ENCODE measurements at places on chromosomes 4 and X. TPM values are rescaled to one million over a fixed set of nuclear protein-coding genes. Genes with fewer than 3 reads are reported as not detected.

GRCh38 chrX:21843179-21843578, 3.8 kb downstream of the MBTPS2 start:
- no peaks in the 10 kb centered on the region for H3K4me1 ChIP-seq
- H3K4me3 ChIP-seq: no peak overlapping the region
- H3K36me3 ChIP-seq: no peaks in the 10 kb centered on the region
- DNase-seq: no peak
- H3K27ac ChIP-seq: no peak overlapping the region
- peaks cover 16% of the 10 kb centered on the region for H3K27me3 ChIP-seq

Gene MGARP
- total RNA-seq: not detected

DNA sequence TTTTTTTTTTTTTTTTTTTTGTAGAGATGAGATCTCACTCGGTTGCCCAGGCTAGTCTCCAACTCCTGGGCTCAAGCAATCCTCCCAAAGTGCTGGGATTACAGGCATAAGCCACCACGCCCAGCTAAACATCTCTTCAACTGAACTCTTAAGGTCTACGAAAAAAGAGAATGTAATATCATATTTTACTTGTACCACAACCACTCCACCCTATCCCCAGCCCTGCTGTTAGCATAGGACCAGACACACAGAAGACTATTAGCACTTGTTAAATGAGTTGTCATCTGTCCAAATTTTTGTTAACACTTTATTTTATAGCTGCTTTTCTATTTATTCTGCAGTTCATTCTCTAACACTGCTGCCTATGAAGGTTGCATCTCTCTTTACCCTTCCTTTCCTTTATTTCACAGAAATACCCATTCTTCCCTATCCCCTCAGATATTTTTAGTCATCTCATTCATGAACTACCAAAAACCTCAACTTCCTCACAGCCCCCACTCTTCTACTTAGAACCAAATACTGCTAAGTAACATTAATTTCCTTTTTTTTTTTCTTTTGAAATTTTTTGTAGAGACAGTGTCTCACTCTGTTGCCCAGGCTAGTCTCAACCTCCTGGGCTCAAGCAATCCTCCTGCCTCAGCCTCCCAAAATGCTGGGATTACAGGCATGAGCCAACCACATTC, 10.1 kb downstream of the SNX12 start:
- no peaks in the 10 kb centered on the region for H3K4me1 ChIP-seq
- H3K36me3 ChIP-seq: no peaks in the 10 kb centered on the region
- H3K27ac ChIP-seq: no peak overlapping the region
- H3K4me3 ChIP-seq: no peak overlapping the region

- peaks cover 22% of the 10 kb centered on the region for H3K27me3 ChIP-seq
- no peak overlapping the region for H3K4me3 ChIP-seq
- no peak overlapping the region for H3K27ac ChIP-seq
- DNase-seq: no peak
- H3K36me3 ChIP-seq: no peaks in the 10 kb centered on the region
- no peaks in the 10 kb centered on the region for H3K4me1 ChIP-seq
Measured at GRCh38 chrX:97200454-97200853, 316.7 kb downstream of the RPA4 start.

DNA sequence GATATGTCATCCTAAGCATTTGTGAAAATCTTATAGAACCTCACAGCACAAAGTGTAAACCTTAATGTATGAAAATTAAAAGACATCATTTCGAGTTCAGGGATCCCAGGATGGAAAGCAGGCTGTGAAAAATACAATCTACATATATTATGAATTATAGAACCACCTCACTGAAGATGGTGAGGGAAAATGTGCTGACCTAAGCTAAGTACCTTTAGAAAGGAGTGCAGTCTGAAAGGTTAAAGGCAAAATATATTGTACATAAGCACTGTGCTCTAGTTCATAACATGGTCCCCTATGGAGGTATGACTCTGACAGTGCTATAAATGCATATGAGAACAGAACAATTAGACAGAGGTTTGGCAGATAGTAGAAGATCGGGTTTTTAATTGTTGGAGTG, 368.6 kb downstream of the TMA16 start:
- peaks cover 6% of the 10 kb centered on the region for H3K36me3 ChIP-seq
- no peak for DNase-seq
- no peak overlapping the region for H3K4me3 ChIP-seq
- H3K27me3 ChIP-seq: no peaks in the 10 kb centered on the region
